ENCODE measurements at places on chromosomes 4 and X. TPM values are rescaled to one million over a fixed set of nuclear protein-coding genes. Genes with fewer than 3 reads are reported as not detected.

GRCh38 chrX:49995107-49995731 is 72.8 kb downstream of the CLCN5 start:
- no peak for DNase-seq

DNA sequence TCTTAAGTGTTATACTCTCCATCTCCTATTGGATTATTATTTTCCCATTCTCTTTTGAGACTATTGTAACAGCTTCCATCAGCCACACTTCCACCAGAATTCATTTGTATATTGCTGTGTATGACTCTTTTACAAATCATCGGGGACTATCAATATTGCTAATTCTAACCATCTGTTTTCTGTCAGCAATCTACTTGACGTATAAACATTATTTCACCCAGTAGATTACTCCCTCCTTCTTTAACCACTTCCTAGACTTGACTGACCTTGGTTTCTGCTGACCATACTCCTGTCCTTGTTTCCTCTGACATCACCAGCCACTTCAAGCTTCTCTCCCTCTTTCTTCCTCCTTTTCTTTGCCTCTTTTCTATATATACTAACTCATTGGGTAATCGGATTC is 402.9 kb downstream of the PCDH18 start:
- DNase-seq = no peak

- DNase-seq = no peak
These were observed 295.6 kb downstream of the SH2D1A start for GRCh38 chrX:124641737-124642491.

DNA sequence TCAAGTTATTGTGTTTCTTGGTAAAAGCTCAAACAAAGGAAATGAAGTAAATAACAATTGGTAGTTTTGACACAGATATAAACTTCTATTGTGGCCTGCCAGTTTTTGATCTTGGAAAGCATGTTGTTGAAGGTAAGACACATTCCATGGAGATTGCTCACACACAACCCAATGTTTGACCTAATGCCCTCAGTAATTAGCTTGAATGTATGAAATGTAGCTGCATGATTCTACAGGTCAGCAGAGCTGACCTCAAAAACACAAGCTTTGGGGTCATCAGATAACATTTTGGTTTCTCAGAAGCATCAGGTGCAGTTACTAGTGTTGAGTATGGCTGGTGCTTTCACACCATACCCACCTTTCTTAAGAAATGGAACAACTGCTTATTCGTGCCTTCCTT is 16.5 kb downstream of the GPR173 start:
- DNase-seq = no peak

- DNase-seq = no peak
These were observed 84.5 kb upstream of the ARHGEF9 start for GRCh38 chrX:63869506-63869905.

DNA sequence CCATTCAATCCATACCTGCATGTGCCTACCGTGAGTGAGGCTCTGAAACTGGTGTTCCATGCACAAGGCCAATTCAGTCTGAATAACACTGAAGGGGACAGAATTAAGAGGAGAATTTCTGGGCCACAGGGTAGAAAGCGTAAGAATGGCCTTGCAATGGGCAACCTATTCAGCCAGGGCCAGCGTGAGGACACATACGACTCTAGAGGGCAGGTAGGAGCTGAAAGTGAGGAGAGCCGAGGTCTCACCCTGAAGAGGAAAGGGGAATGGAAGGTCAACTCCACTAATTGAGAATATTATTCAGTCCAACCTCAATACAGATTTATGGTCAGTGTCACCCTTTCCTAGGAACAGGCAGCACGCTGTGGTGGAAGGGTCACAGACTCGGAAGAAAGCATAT is 202.2 kb downstream of the TRIML1 start:
- DNase-seq = no peak

The FAT4 gene
- total RNA-seq = 60.0 TPM

Measured in sigmoid colon (tissue), 7 donors.